ENCODE measurements at places on chromosomes 12 and 14.

- DNase-seq: no peak
These were observed 6.9 kb downstream of the SYNDIG1L start for GRCh38 chr14:74419086-74419485.

DNA sequence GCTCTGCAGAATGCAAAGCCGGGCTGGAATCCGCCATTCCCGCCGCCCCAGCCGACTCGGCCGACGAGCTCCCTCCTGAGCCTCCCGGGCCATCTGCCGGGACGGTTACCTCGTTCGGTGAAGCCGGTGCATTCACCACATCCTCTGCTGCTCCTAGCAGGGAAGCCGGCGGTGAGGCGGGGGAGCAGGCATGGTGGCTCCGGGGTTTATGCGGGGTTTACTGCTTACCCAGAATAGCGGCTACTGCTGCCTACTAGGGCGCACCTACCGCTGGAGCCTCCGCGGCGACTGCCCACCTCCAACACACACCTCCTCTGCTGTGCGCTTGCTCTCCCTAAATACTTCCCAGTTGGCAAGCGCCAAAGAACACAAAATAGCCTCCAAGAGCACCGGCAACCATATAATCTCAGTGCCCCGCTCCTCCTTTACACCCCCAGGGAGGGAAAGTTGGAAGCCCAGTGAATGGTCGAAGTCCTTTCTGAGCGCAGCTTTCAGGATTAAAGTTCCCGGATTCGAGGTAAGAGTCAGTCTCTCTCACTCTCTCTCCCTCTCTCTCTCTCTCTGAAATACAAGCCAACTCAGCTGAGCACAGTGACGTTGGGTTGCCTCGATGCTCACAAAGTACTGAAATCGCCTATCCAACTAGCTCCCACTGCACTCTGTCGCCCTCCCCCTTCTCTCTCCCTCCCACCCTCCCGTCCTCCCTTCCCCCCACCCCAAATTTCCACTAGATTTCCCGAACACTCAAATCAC lies at the start of gene TBX5:
TBX5 (minus strand) TSS at position 626 of the 753 bp plus-strand sequence. CDS start 2,246 bp downstream, outside the sequence.
- DNase-seq: no peak

DNA sequence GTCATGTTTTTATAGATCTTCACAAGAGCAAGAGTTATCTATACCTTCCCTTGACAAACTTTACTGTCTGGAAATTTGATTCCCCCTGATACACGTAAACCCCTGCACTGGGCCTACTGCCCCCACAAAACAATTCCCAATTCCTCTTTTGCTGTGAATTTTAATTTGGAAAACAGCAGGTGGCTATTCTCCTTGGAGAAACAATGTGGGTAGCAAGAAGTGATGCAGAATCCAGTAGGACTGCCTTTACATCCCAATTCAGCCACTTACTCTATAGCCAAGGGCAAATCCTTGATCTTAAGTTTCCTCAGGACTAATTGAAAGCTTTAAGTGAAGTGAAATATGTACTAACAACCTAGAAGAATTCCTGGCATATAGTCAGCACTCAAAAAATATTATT lies 129.3 kb downstream of the ACSS3 start:
- no peak for DNase-seq

- no peak for DNase-seq
These were observed 1.9 kb downstream of the PCNX4 start for GRCh38 chr14:60093606-60094005.

- DNase-seq: no peak
These were observed 168.2 kb downstream of the ACSS3 start for GRCh38 chr12:81245907-81246570.

DNA sequence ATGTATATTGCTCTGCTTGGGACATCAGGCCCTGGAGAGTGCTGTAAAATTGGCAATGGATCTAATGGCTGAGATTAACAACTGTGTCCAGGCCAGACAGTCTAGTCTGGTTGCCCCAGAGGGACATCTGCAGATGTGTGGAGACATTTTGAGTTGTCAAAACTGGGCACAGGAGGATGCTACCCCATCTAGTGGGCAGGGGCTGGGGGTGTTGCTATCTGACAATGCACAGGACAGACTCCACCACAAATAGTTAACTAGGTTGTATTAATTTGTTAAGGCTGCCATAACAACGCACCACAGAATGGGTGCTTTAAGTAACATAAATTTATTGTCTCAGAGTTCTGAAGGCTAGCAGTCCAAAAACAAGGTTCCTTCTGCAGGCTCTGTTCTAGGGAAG lies 302.5 kb upstream of the AMIGO2 start:
- no peak for DNase-seq

DNA sequence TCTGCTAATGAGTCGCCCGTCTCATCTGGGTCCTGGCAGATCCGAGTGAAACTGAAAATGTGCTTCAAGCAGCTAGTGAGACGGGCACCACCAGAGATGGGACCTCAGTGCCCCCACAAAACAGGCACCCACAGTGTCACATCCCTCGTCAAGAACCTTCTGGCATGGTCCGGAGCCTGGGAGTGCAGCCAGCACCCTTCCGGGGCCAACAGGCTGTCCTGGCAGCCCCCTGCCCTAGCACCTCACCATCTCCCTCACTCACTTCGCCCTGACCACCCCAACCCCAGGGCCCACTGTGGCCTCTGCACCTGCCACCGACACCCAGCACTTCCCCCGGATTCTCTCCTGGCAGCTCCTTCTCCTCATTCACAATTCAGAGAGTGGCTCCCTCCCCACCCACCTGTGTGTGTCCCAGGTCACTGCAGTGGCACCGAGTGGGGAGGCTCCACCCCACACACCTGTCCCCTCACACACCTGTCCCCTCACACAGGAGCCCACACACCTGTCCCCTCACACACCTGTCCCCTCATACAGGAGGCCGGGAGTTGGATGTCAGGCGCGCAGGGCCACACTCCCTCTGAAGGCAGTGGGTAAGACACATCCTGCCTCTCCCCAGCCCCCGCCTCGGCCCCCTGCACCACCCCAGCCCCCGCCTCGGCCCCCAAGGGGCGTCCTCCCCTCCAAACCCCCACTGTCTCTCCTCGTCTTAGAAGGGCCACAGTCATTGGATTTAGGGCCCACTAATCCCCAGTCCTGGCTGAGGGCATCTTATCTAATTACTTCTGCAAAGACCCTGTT lies 7.9 kb downstream of the GALNT9 start:
- no peak for DNase-seq

DNA sequence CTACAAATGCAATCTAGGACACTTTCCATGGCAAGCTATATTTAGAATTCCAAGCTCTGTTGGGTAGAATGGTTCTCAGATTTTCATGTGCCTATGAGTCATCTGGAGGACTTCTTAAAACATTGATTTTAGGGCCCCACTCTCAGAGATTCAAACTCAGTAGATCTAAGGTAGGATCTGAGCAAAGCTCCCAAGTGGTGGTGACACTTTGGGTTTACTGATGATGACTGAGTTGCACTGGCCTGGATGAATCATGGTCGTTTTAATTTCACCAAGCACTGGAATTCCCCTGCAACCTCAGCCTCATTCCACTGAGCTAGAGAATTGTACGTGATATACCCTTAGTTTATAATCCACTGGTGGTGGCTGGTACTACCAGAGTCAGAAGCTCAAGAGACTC lies 86.5 kb downstream of the PPM1H start:
- DNase-seq: no peak

DNA sequence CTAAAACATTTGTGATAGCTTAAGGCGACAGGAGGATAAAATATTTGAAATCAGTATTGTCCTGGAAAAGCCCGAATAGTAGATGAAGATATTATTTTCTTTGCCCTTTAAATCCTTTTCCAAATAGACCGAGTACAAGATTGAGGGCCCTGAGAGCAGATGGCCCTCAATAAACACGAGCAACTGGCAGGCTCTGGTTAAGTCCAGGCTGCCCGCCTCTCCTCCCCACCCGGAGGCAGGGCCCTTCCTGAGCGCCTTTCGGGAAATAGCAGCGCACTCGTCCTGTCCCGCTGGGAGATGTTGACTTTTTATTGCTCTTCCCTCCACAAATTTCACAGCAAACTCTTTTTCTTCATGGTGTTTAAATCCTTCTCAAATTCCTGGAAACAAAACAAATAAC lies 50.8 kb upstream of the MAX start:
- no peak for DNase-seq

DNA sequence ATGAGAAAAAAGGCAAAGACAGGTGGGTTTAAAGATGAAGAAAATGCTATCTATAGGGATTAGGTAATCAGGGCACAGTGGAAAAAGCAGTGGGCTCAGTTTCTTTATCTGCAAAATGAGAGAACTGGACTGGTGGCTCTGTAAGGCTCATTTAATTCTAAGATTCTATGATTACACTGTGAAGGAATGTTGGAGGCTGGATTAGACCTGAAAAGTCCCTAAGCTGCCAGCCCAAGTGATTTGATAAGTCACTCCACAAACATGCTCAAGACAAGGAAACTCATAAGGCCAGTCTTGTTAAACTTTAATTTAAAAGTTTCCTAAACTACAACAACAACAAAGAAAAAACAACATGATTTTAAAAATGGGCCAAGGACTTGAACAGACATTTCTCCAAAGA lies 75.1 kb downstream of the DCAF5 start:
- no peak for DNase-seq

- DNase-seq: no peak
These were observed 25.3 kb downstream of the NUAK1 start for GRCh38 chr12:106113446-106113823.

- DNase-seq: no peak
These were observed 10.2 kb upstream of the DHRS7 start for GRCh38 chr14:60175255-60175902.

GRCh38 chr12:33061844-33062243 lies 165.3 kb upstream of the PKP2 start:
- no peak for DNase-seq

DNA sequence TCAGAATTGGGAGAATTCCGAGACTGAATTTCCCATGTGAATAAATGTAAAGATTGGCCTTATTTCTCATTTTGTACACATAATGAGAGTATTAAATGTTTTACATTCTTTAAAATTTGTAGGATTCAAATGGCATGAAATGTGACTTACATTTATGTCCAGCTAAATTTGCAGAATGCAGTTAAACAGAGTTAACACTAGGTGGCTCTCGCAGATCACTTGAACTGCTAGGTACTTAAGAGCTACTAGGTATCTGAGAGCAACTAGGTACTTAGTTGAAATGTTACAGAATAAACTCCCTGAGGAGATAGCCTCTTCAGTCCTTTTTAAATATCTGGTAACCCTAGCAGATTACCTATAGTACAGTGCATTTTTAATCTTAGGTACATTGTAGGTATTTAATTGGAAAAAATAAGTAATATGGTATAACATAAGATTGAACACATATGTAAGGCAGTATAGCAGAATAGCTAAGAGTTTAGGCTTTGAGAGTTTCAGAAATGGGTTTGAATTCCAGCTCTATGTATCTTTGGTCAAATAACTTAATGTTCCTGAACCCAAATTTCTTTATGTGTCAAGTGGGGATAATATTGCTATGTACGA lies 73.8 kb downstream of the KIAA0586 start:
- peak; percentile 65 for DNase-seq

- DNase-seq: no peak
These were observed 179.3 kb downstream of the PCNX1 start for GRCh38 chr14:71086567-71086966.

- no peak for DNase-seq
These were observed 903.8 kb downstream of the BCL11B start for GRCh38 chr14:98368221-98368620.

- DNase-seq: peak; percentile 37
These were observed 11.3 kb downstream of the KIF26A start for GRCh38 chr14:104149617-104150135.

DNA sequence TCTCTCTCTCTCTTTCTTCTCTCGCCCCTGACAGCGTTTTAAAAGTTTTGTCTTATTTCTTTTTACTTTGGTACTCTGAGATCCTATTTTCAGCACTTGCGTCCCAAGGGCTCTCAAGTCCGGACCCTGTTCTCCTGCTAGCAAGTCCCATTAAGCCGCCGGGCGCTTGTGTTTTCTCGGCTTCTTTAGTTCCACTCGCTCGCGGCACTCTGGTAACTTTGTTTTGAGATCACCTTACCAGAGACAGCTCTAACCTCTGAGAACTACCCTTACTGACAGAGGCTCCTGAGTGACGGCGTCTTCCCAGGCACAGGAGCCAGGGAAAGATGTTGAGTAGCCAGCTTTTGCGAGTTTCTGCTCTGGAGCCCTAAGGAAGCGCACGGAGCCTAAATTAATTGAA lies 2.7 kb upstream of the MYF5 start:
- DNase-seq: no peak

- no peak for DNase-seq
These were observed 88.4 kb downstream of the ANO2 start for GRCh38 chr12:5856692-5857091.

GRCh38 chr14:29724991-29725390 lies 202.7 kb downstream of the PRKD1 start:
- no peak for DNase-seq

DNA sequence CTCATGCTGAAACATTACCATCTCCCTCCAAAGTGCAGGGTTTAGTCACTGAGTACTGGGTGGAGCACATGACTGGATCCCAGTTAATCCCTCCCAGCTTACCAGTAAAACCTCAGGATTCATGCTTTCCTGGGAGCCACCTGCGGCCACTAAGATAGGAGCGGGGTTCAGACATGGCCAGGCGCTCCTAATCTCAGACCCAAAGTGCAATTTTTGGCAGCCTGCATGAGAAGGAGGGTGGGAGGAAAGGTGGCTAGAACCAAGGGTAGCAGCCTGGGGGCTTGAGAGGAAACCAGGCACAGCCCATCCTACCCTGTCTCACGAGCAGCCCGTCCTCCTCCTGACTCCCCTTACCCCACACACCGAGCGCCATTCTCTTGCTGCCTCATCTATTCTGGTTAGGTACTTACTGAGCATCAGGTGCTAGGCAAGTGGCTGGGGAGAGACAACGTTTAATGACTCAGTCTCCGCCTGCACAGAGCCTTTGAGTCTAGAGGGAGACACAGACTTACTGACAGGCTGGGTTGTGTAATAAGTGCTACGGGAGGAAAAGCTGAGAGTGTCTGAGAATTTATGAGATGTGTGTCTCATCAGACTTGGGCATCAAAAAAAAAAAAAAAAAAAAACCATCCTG lies 9.9 kb downstream of the GPRC5A start:
- DNase-seq: no peak

DNA sequence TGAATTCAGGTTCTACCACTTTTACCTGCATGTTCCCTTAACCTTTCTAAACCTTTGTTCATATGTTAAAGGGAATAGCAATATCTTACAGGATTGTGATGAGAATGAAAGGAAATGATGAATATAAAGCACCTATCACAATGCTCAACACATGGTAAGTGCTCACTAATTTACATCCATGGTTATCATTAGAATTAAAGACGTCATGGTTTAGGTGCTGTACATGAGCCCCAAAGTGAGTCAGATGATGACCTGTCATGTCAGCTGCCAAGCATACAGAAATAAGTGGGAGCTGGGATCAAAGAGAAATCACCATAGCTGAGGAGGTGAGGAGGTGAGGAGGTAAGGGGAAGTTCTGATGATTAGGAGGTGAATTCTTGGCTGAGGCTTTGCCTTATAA lies 135.9 kb upstream of the ATP2B1 start:
- DNase-seq: no peak
